ENCODE measurements at places on chromosomes 5 and 9. TPM values are rescaled to one million over a fixed set of nuclear protein-coding genes. Genes with fewer than 3 reads are reported as not detected.

- no peak for DNase-seq
- no peak overlapping the region for H3K27ac ChIP-seq
- H3K4me1 ChIP-seq: no peaks in the 10 kb centered on the region
- H3K4me3 ChIP-seq: no peak overlapping the region
- no peaks in the 10 kb centered on the region for H3K27me3 ChIP-seq
- H3K36me3 ChIP-seq: no peaks in the 10 kb centered on the region
Measured at GRCh38 chr5:69343083-69343482, 10.5 kb upstream of the CCDC125 start.

DNA sequence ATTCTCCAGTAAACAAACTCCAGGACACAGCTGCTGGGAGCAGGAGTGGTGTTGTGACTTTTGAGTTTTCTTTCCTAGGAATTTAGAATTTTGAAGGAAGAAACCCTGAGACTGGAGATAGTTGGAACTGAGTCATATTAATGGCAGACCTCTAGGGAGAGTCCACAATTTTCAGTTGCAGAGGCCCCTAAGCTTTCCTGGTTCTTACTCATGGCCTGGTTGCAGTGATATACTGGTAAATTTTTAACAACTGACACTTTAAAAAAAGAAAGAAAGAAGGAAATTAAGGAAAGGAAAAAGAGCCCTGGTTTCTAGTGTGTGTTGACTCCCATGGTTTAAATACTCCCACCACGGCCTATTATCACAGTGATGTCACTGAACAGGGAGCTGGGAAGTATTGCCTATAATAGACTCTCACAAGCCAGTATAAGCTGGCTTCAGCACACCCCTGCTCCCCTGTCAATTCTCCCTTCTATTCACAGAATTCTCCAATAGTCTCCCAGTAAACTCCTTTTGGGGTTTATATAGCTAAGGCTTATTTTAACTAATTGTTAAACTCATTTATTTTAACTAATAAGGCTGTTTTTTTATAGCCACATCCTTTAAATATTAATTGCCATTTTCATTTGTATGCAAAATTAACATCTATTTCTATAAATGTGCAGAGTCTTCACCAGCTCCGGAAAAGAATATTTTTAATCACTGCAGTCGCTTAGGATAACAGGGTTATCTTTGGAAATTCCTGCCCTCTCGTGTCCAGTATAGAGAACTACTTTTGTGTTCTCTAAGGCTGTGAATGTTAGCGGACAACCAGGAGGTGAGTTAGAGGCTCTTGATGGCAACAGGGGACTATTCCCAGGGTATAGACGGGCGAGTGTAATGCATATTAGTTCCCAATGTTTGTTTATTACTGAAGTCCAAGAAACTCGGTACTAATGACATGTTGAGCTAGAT lies 59.7 kb downstream of the GGTA1 start:
- no peaks in the 10 kb centered on the region for H3K36me3 ChIP-seq
- H3K27ac ChIP-seq: no peak overlapping the region
- no peaks in the 10 kb centered on the region for H3K27me3 ChIP-seq

DNA sequence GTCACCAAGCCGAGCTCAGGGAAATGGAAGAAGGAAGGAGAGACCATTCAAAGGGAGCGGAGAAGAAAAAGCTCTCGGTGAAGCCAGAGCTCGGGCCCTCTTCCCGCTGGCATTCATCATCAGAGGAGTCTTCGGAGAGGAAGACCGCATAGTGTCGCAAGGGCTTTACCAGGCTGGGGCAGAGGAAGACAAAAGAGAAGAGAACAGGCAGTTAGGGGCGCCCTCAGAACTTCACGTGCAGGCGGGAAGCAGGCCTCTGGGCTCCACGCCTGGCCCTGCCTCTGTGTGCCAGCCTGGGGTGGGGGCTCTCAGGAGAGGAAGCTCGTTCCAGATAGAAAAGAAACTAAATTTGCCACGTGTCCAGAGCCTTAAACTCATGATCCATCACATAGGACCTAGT lies 31.7 kb downstream of the CRB2 start:
- peaks cover 28% of the 10 kb centered on the region for H3K36me3 ChIP-seq
- H3K4me1 ChIP-seq: peaks cover 55% of the 10 kb centered on the region
- no peak overlapping the region for H3K27ac ChIP-seq
- DNase-seq: no peak

- peaks cover 3% of the 10 kb centered on the region for H3K4me1 ChIP-seq
- no peaks in the 10 kb centered on the region for H3K36me3 ChIP-seq
- peak overlapping the region; percentile 96 for H3K27ac ChIP-seq
- no peaks in the 10 kb centered on the region for H3K27me3 ChIP-seq
Measured at GRCh38 chr5:115542651-115543364, 1.8 kb downstream of the FEM1C start.

DNA sequence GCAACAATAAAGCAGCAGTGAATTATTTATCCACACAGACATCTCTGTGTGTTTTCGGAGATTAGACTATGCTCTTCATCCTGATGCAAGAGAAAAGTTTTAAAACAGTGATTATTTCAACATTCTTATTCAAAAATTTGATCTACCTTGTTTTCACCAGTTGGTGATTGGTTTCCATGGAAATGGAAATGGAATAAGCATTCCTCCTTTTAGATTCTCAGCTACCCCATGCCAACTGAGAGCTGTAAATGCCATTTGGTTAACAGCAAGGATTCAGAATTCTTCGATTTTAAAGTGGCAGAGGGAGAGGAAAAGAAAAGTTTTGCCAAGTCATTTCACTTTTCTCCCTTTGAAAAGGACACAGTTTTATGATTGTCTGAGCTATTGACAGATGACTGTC lies 154.7 kb downstream of the PCSK5 start:
- H3K4me3 ChIP-seq: no peak overlapping the region
- no peak overlapping the region for H3K27ac ChIP-seq
- no peak for DNase-seq
- no peaks in the 10 kb centered on the region for H3K27me3 ChIP-seq
- no peaks in the 10 kb centered on the region for H3K4me1 ChIP-seq
- H3K36me3 ChIP-seq: no peaks in the 10 kb centered on the region

- H3K27me3 ChIP-seq: no peaks in the 10 kb centered on the region
- H3K4me1 ChIP-seq: peaks cover 8% of the 10 kb centered on the region
- peaks cover 3% of the 10 kb centered on the region for H3K36me3 ChIP-seq
- H3K27ac ChIP-seq: no peak overlapping the region
- DNase-seq: no peak
Measured at GRCh38 chr9:92754091-92754745, 10.4 kb downstream of the BICD2 start.

- H3K4me3 ChIP-seq: peak overlapping the region; percentile 62
- H3K27me3 ChIP-seq: no peaks in the 10 kb centered on the region
- H3K4me1 ChIP-seq: peaks cover 29% of the 10 kb centered on the region
Measured at GRCh38 chr5:56480705-56481427, 247.7 kb upstream of the ANKRD55 start.

DNA sequence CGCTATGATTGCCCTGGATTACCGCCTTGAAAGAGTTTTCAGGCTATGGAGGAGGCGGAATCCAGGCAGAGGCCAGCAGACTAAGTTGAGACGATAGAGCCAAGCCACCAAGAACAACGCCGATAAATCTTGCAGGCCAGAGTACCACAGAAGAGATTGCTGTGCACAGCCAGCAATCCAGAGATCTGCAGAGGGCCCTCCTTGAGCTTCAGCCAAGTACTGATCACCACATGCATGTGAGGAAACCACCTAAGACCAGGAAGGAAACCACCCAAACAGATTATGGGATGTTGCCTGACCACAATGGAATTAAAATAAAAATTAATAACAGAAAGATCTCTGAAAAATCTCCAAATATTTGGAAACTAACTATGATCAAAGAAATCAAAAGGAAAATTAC lies 74.9 kb downstream of the GCNT4 start:
- H3K27ac ChIP-seq: no peak overlapping the region
- no peak overlapping the region for H3K4me3 ChIP-seq
- no peaks in the 10 kb centered on the region for H3K27me3 ChIP-seq
- no peak for DNase-seq
- no peaks in the 10 kb centered on the region for H3K4me1 ChIP-seq

- no peak overlapping the region for H3K4me3 ChIP-seq
- H3K27me3 ChIP-seq: no peaks in the 10 kb centered on the region
- no peaks in the 10 kb centered on the region for H3K36me3 ChIP-seq
Measured at GRCh38 chr5:72465601-72466563, 41.3 kb downstream of the ZNF366 start.

DNA sequence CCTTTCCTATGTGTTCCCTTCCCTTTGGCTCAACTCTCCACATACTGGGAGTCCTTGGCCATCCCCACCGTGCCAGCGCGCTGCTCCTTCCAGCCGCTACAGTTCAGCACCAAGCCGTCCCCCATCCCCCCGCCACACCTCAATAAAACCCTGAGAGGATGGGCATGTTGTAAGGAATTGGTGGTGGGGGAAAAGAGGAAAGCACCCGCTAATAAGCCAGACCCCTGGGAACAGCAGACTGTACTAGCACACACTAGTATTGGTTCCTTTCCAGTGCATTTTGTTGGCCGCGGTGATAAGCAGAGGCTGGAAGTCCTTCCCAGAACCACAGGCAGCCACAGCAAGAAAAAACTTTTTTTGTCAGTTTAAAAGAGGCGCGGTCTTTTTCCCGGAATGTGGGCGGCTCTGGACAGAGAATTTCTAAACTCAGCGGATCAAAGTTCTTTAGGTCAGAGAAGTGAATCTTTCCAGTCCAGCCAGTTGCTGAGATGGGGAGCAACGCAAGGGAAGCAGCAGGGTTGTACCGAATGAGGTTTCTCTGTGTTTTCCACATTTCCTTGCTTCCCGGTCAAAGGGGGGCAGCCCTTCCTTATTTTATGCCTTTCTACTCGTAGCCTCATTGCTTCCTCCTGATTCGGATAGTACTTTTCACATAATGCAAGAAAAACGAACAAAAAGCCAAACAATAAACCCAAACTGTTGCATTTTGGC lies 2.1 kb downstream of the CHSY3 start:
- peak overlapping the region; percentile 63 for H3K4me3 ChIP-seq
- no peaks in the 10 kb centered on the region for H3K36me3 ChIP-seq
- peak overlapping the region; percentile 37 for H3K27ac ChIP-seq
- H3K4me1 ChIP-seq: peaks cover 17% of the 10 kb centered on the region
- peak; percentile 50 for DNase-seq

- DNase-seq: no peak
- no peaks in the 10 kb centered on the region for H3K4me1 ChIP-seq
- no peaks in the 10 kb centered on the region for H3K36me3 ChIP-seq
- no peak overlapping the region for H3K4me3 ChIP-seq
Measured at GRCh38 chr5:95393279-95393678, 2.1 kb downstream of the FAM81B start.

GRCh38 chr5:147479949-147480348 lies 29.9 kb downstream of the DPYSL3 start:
- H3K27me3 ChIP-seq: no peaks in the 10 kb centered on the region
- H3K27ac ChIP-seq: no peak overlapping the region
- DNase-seq: no peak
- no peak overlapping the region for H3K4me3 ChIP-seq

DNA sequence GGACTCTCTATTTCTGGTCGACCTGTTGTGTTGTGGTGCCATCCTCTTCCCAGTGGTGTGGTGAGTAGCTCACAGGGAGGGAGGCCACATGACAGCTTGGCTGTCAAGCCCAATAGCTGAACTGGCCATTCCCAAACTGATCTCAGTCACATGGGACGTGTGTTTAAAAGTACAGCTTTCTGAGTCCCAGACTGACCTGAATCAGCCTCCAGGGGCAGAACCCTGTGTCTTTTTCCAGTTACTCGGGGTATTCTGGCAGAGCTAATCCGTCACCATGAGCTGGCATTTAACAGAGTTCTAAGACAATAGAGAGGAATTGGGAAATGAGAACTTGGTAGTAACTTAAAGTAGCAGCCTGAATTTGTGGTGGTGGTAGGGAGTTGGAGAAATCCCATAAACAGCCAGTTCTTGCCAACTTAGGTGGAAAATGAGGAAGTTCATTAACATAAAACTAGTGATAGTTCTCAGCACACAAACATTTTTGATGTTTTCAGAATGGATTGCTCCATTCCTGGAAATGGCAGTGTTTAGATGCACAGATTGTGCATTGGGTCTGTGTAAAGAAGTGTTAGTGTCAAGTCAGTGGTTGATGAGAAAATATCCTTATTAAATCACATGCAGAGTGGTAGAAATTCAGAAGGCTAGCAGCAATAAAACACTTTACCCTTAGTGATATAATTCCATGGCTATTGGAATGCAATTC lies 50.9 kb downstream of the GPR107 start:
- H3K4me3 ChIP-seq: no peak overlapping the region
- DNase-seq: no peak
- no peaks in the 10 kb centered on the region for H3K27me3 ChIP-seq
- peaks cover 8% of the 10 kb centered on the region for H3K4me1 ChIP-seq

GRCh38 chr5:10792336-10792735 lies 31.3 kb upstream of the DAP start:
- no peaks in the 10 kb centered on the region for H3K4me1 ChIP-seq
- H3K4me3 ChIP-seq: no peak overlapping the region
- H3K27ac ChIP-seq: no peak overlapping the region
- no peaks in the 10 kb centered on the region for H3K27me3 ChIP-seq

DNA sequence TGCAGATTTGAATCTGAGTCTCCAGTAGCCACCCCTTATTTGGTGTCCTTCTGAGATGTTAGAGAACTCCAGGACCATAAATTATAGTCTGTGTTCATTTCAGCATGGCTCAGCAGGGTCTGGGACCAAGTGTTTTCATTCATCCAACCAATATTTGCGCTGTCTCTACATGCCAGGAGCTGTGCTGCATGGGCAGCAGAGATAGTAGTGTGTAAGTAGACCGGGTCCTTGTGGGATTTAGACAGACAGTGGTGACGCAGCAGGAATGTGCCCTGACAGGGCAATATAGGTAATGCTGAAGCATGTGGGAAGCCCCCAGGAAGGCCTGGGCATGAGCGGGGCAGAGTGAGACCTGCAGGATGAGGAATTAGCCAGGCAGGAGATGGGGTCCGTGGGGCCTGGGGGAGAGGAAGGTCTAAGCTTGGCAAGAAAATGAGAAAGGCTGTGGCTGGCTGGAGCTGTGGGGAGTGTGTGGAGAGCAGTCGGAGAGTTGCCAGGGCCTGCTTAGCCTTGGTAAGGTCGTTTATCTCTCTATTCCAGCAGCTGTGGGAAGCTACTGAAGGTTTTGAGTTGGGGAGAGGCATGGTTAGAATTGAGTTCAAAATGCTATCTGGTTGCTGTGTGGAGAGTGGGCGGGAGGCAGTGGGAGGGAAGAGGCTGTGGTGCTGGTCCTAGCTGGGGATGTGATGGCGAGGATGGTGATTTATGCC lies 16.8 kb downstream of the STXBP1 start:
- no peak overlapping the region for H3K27ac ChIP-seq
- H3K27me3 ChIP-seq: no peaks in the 10 kb centered on the region
- no peak overlapping the region for H3K4me3 ChIP-seq
- no peak for DNase-seq
- H3K4me1 ChIP-seq: peaks cover 22% of the 10 kb centered on the region

Gene NR2F1
- total RNA-seq: 64.5 TPM

Gene IRX1
- 11.9 TPM for total RNA-seq

Gene BNC2
- total RNA-seq: 51.2 TPM

Gene PPIC
- 72.5 TPM for total RNA-seq

Gene ADRA1B
- total RNA-seq: 3.2 TPM

Gene PHF24
- total RNA-seq: 7.7 TPM

Gene GNPDA1
- total RNA-seq: 26.8 TPM

Gene CERCAM
- total RNA-seq: 27.5 TPM

Gene MZB1
- 0.59 TPM for total RNA-seq
